Choroid plexus epithelial cell (primary cell): ENCODE measurements at places on chromosomes 12 and 14.

GRCh38 chr14:84071061-84071460 lies 1458.9 kb upstream of the FLRT2 start:
- DNase-seq: no peak

DNA sequence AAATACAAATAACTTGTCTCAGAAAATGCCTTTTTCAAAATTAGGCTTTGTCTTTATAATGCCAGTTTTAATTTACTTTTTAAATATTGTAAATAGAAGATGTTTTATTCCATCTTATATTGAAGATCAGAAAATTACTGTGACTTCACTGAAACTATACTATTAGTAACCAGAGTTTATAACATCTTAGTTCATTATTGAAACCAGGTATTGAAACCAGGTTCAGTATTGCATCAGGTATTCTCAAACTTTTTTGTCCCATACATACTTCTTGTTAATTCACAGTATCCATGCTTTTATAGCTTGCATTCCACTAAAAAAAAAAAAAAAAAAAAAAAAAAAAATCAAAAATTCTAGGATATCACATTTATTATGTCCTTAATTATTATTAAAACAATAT lies 227.5 kb downstream of the GXYLT1 start:
- DNase-seq: no peak

- DNase-seq: no peak
These were observed 87.5 kb downstream of the MIPOL1 start for GRCh38 chr14:37285220-37285619.

DNA sequence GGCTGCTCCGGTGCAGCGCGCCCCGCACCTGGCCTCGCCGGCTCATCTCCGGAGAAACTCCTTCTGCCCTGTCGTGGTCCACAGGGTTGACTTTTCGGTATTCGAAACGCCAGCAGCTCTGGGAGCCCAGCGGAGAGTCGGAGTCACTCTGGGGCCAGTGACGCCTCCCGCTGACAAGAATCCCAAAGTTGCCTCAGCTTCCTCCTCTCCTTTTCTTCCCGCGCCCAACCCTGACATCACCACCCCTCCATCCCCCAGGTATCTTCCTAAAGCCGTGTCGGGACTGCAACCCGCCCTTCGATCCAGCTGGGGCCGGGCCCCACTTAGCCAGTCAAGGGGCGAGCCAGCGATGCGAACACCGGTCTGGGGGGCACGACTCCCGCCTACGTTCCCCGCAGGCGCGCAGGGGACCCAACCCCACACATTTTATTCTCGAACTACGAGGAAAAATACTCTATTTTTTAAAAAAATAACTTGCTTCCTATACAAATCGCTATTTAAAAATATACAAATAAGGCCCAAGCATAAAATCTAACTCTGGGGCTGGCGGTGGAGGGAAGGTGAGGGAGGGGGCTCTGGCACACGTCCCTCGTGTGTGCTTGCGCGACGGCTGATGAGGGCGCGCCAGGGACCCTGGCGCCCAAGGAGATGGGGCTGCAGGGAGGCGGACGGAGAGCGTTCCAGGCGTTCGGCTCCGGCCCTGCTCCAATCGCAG lies 2.1 kb downstream of the NKX2-8 start:
- DNase-seq: no peak

DNA sequence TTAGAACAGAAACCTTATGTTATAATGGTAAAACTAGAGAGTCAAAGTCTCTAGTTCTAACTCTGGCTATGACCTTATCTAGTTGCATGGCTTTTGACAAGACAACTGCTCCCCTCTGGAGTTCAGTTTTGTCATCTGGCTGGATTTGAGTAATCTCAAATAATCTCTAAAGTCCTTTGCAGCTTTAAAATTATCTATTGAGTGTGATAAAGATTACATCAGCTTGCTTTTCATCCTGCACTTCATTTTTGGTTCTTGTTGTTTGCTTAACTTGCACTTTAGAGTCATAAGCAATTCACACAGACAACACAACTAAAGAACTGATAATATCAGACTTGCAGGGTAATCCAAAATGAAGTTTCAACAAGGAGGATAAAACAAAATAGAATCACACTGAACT lies 2.3 kb downstream of the AKAP5 start:
- DNase-seq: no peak

- no peak for DNase-seq
These were observed 128.0 kb upstream of the RAP1B start for GRCh38 chr12:68482660-68483059.

GRCh38 chr14:68734231-68734732 lies 58.6 kb downstream of the ZFP36L1 start:
- DNase-seq: no peak

- DNase-seq: no peak
These were observed 34.1 kb downstream of the ZNF664 start for GRCh38 chr12:124006846-124007713.

DNA sequence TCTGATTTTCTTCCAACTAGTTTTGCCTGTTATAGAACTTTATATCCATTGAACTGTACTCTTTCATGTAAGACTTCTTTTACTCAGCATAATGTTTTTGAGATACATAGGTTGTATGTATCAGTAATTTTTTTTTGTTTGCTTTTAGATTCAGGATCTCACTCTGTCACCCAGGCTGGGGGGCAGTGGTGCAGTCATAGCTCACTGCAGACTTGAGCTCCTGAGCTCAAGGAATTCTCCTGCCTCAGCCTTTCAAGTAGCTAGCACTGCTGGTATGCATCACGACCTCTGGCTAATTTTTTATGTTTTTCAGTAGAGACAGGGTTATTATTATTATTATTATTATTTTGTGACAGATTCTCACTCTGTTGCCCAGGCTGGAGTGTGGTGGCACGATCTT lies 65.0 kb upstream of the DDHD1 start:
- no peak for DNase-seq

DNA sequence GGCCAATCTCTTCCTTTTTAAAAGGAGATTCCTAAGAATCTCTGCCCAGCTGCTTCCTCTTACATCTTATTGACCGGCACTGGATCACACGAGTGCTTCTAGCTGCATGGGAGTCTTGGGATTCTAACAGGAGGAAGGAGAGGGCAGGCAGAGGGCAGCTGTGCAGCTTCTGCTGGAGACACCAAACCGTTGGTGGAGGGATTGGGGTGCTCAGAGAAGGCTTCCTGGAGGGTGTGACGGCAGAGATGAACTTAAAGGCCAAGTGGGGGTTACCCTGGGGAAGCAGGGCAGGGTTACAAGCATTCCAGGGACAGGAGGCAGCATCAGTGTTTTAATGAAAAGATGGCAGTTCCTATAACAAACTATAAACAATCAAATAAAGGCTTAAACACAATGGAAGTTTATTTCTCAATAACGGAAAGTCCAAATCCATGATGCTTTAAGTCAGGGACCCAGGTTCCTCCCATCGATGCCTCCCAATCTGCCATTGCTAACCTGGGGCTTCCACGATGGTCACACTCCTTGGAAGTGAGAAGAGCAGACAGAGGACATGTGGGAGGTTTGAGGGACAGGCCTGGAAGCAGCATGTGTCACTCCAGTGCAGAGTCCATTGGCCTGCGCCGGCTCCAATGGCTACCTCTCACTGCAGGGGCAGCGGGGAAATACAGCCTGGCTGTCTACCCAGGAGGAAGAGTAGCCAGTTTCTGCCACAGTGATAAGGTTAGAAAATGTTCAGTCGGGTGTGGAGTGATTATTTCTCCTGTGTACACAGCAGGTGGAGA lies 53.1 kb upstream of the DDX11 start:
- DNase-seq: no peak

- DNase-seq: no peak
These were observed 15.4 kb downstream of the BDKRB1 start for GRCh38 chr14:96271421-96271762.

DNA sequence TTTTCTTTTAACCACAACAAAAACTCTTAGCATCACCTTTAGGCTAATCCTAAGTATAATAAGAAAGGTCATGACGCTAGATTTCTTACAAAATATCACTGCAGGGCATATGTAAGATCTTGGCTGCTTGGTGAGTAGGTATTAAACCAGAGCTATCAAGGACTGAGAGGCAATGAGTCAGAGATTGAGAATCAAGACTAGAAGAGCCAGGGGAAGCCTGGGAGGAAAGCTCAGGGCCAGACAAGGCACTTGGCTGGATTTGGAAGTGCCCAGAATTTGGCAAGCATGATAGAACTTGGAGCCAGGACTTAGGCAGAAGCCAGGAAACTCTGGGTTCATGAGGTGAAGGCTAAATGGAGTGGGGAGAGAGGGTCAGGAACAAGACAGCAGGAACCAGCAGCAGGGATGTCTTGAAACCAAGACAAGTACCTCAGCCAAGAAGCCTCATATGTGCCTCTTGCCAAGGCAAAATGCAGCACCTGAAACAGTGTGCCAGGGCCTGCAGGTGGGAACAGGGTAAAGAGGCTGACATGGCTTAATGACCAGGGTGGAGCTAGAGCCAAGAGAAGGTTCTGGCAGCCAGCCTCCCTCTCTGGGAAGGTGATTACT lies 49.9 kb downstream of the PTHLH start:
- peak; percentile 33 for DNase-seq

DNA sequence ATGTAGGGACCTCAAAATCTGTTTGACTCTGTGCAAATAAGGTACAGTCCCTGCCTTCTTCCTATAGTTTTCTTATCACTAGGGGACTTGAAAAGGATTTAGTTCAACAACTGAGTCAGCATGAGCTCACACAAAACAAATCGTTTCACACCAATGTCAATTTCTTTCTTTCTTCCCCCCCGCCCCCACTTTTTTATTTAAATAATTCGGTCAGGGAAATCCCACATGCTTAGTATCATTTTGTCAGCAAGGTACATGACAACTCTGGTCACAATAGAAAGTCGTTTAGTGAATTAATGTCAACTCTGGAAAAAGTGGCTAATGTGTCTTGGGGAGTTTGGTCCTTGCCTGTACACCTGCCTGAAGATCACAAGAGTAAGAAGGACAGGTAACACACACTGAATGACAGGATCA lies 232.2 kb upstream of the PLEKHG7 start:
- DNase-seq: no peak

DNA sequence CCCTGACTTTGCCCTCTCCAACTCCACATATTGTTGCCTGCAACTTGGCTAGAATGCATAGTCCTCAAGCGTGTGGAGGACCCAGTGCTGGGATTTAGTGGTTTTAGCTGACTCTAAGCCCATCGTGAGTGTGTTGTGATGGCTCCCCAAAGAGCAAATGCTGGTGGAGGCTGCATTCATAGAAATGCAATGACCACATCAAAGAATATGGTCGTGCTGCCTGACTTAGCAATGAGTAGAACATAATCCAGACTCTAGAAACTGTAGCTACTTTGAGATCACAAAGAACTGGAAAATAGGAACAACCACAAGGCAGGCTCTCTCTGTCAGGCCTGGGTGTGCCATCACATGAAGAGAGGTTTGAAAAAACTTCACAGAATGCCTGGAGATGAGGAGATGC lies 1.3 kb downstream of the DYRK4 start:
- DNase-seq: no peak

- no peak for DNase-seq
These were observed 190.7 kb upstream of the LMNTD1 start for GRCh38 chr12:25743679-25744215.

DNA sequence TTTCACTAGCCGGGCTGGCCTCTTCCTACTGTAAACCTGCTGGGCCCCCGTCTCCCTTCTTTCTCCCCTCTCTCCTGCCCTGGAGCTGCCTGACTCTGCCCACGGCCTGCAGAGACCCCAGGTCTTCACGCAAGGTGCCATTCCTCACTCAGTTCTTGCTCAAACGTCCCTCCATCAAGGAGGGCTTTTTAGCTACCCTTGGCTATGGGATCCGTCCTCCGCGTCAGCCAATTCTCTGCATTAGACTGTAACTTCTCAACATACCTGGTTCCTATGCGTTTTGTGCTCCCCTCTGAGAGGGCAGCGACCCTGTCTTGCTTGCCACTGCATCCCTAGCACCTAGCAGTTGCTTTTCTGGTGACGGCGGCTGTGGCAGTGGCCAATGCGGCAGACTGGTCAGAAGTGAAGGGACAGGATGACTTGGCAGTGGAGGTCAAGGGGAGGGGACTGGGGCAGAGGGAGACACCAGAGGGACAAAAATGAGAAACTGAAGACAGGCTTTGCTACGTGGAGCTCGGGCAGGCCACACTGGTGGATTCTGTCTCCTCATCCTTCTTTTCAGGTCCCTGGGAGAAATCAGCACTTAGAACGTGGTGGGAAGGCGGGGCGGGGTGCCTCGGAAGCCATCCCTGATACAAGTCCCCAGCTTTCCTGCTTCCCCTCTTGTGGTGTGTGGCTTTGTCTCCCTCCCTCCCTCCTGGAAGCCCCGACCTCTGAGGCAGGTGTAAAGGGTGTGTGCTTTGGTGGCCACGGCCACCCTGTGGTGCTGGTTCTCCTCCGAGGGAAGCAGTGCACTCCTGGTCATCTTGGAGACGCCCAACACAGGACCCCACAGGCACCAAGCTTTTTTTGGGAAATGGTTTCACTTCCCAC lies 1.8 kb downstream of the B3GNT4 start:
- DNase-seq: no peak

- DNase-seq: peak; percentile 93
These were observed 4.5 kb downstream of the DHRS2 start for GRCh38 chr14:23640524-23641141.

DNA sequence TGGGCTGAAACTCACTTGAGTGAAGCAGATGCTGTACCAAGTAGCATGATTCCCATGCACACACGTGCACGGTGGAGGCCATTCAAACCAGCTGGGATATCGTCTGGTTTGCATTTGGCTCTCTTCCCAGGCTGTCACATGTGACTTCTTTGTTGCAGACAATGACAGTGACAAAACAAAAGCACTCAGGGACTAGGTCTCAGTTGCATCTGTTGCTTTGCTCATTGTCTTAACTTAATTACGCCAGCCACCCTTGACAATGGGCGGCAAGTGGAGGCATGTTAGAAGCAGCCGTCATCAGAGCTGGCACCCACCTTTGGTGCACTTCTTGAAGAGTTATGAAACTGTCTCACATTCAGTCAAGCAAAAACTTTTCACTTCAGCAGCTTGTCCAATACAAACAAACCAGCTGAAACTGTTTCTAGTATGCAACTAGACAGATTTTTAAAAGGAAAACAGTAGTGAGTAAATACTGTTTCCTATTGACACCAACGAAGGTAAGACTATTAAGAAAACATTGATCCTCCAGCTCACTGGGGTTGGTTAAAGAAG lies 74.3 kb downstream of the IGF1 start:
- peak; percentile 0 for DNase-seq

DNA sequence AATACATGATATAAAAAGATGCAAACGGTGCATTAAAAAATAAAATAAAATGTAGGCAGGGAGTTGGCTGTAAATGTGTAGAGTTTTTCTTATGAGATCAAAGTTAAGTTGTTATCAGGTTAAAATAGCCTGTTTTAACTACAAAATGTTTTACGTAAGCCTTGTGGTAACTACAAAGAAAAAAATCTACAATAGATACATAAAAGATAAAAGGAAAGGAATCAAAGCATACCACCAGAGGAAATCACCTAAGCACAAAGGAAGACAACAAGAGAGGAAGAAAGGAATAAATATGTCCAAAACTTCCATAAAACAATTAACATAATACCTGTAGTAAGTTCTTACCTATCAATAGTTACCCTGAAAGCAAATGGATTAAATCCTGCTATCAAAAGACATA lies 12.2 kb downstream of the NELL2 start:
- DNase-seq: no peak

- no peak for DNase-seq
These were observed 217.6 kb upstream of the CNTN1 start for GRCh38 chr12:40474630-40475029.

GRCh38 chr12:66166561-66166960 lies 3.2 kb downstream of the TMBIM4 start:
- no peak for DNase-seq
